H1 (cell line): ENCODE measurements at places on chromosomes 2 and 18. TPM values are rescaled to one million over a fixed set of nuclear protein-coding genes. Genes with fewer than 3 reads are reported as not detected.

CNGA3 gene
- polyA plus RNA-seq: 0.02 TPM in 1 of 2 replicates, not detected in the other

ADAM23 gene
- polyA plus RNA-seq: 7.5 and 9.9 TPM in 2 replicates

MALL gene
- polyA plus RNA-seq: 7.9 and 8.0 TPM in 2 replicates

SLC8A1 gene
- 0.42 and 0.68 TPM in 2 replicates for polyA plus RNA-seq

LCT gene
- 0.03 TPM in 1 of 2 replicates, not detected in the other for polyA plus RNA-seq

POMC gene
- polyA plus RNA-seq: 4.7 and 6.1 TPM in 2 replicates

GPR35 gene
- 0.47 and 0.67 TPM in 2 replicates for polyA plus RNA-seq

DCDC2C gene
- polyA plus RNA-seq: 0.50 and 0.91 TPM in 2 replicates

CCDC141 gene
- 0.56 and 0.58 TPM in 2 replicates for polyA plus RNA-seq

CXCR1 gene
- not detected in 2 replicates for polyA plus RNA-seq

TLX2 gene
- 0.06 and 0.17 TPM in 2 replicates for polyA plus RNA-seq

AQP12A gene
- not detected in 2 replicates for polyA plus RNA-seq

PDCD1 gene
- polyA plus RNA-seq: 1.1 and 1.5 TPM in 2 replicates

FAM237A gene
- polyA plus RNA-seq: not detected in 2 replicates

CHRND gene
- polyA plus RNA-seq: 0.11 and 0.24 TPM in 2 replicates

EMILIN1 gene
- polyA plus RNA-seq: 1.9 and 3.1 TPM in 2 replicates

ANO7 gene
- polyA plus RNA-seq: 3.2 and 4.1 TPM in 2 replicates

MBD2 gene
- polyA plus RNA-seq: 34.0 and 52.7 TPM in 2 replicates

ANKRD23 gene
- 3.4 and 4.8 TPM in 2 replicates for polyA plus RNA-seq

UCN gene
- polyA plus RNA-seq: 0.35 and 0.93 TPM in 2 replicates

RGPD8 gene
- 0.51 and 0.72 TPM in 2 replicates for polyA plus RNA-seq

RUFY4 gene
- 0.38 and 0.66 TPM in 2 replicates for polyA plus RNA-seq

EPB41L3 gene
- polyA plus RNA-seq: 7.8 and 7.9 TPM in 2 replicates

TMEM87B gene
- polyA plus RNA-seq: 3.0 and 9.0 TPM in 2 replicates

XDH gene
- polyA plus RNA-seq: 0.46 and 0.68 TPM in 2 replicates

IL1RL2 gene
- not detected in 2 replicates for polyA plus RNA-seq

CARF gene
- 1.6 and 2.0 TPM in 2 replicates for polyA plus RNA-seq

IL36G gene
- 0.06 and 0.39 TPM in 2 replicates for polyA plus RNA-seq

ACTR3 gene
- polyA plus RNA-seq: 32.5 and 51.7 TPM in 2 replicates
